ENCODE measurements at places on chromosomes 12 and 14.

DNA sequence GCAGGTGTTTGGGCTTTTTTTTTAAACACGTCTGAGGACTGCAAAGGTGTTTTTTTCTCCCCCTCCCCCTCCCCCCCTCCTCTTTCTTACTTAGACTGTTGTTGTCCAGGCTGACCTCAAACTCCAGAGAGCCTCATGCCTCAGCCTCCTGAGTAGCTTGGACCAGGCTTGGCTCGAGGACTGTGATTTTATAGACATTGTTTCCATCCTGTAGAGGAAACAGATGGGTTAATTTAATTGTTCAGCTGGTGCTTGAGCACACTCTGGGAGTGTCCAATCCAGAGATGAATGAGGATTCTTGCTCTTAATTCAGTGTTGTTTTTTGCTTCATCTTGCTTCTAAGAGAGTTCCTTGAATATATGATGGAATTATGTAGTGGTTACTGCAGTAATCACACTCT, 42.1 kb downstream of the RASSF3 start:
- peaks cover 5% of the 10 kb centered on the region for H3K36me3 ChIP-seq
- H3K4me1 ChIP-seq: peaks cover 21% of the 10 kb centered on the region
- H3K27me3 ChIP-seq: no peaks in the 10 kb centered on the region
- no peak for DNase-seq
- no peak overlapping the region for H3K27ac ChIP-seq
- no peak overlapping the region for H3K4me3 ChIP-seq

GRCh38 chr12:47350062-47350408, 270.3 kb upstream of the AMIGO2 start:
- H3K27me3 ChIP-seq: no peaks in the 10 kb centered on the region
- no peak overlapping the region for H3K27ac ChIP-seq
- H3K4me3 ChIP-seq: no peak overlapping the region
- H3K36me3 ChIP-seq: no peaks in the 10 kb centered on the region

GRCh38 chr12:51591016-51591901, at the start of gene SCN8A:
TSS of gene SCN8A (plus strand) at chr12:51591233. CDS start at chr12:51662818, 71,585 bp downstream.
- peak; percentile 61 for DNase-seq
- no peaks in the 10 kb centered on the region for H3K4me1 ChIP-seq
- peak within 1 kb of the TSS; percentile 93 for H3K4me3 ChIP-seq
- H3K36me3 ChIP-seq: no peaks in the 10 kb centered on the region
- H3K27ac ChIP-seq: peak within 1 kb of the TSS; percentile 7
- H3K27me3 ChIP-seq: no peaks in the 10 kb centered on the region

DNA sequence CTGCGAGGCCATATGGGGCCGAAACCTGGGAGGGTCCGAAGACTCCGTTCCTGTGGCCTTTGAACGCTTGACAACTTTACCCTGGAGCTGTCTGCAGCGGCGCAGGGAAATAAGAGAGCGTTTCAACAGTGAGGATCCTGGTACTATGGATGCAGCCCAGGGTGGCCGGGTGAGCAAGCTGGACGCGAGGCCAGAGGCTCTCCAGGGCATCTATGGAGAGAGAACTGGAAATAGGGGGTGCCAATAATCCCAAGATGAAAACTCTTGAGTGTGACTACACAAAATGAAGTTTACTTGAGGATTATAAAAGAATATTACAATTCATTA, 1.1 kb upstream of the ABCC9 start:
- peaks cover 37% of the 10 kb centered on the region for H3K27me3 ChIP-seq
- H3K36me3 ChIP-seq: no peaks in the 10 kb centered on the region
- H3K27ac ChIP-seq: no peak overlapping the region
- H3K4me3 ChIP-seq: no peak overlapping the region

DNA sequence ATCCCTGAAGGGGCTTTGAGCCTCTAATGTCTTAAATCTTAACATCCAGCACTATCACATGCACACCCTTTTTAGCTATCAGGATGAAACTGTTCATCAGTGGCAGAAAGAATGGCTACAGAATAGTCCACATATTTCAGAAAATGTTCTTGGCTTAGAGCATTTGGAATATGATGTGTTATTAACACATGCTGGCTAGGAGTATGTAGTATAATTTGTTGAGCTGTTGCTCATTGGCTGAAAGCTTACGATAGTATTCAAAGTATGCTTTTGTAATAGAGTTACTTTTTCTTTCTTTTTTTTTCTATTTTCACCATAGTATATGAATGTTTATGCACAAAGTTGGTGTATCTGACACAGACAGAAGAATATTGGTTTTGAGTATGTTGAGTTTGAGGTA, 55.1 kb downstream of the MNAT1 start:
- H3K4me1 ChIP-seq: peaks cover 10% of the 10 kb centered on the region
- H3K4me3 ChIP-seq: no peak overlapping the region
- no peaks in the 10 kb centered on the region for H3K27me3 ChIP-seq
- no peak overlapping the region for H3K27ac ChIP-seq

DNA sequence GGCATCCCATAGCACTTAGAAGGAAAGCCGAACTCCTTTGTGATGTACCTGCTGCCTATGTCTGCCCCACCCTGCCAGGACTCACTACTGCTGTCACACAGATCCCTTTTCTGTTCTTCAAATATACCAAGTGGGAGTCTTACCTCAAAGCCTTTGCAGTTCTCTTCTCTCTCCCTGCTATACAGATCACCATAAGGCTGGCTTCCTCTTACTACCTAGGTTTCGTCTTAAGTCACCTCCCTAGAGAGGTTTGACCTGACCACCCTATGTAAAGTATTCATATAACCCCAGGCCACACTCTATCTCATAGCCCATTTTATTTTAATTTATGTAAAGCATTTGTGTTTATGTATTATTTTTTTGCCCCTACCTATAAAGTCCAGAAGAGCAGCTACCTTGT, 117.6 kb downstream of the CRADD start:
- H3K4me3 ChIP-seq: no peak overlapping the region
- no peak for DNase-seq
- no peak overlapping the region for H3K27ac ChIP-seq
- no peaks in the 10 kb centered on the region for H3K36me3 ChIP-seq
- peaks cover 30% of the 10 kb centered on the region for H3K4me1 ChIP-seq

- H3K4me1 ChIP-seq: peaks cover 25% of the 10 kb centered on the region
- H3K27me3 ChIP-seq: no peaks in the 10 kb centered on the region
- H3K27ac ChIP-seq: peak overlapping the region; percentile 63
- DNase-seq: no peak
- H3K36me3 ChIP-seq: no peaks in the 10 kb centered on the region
Measured at GRCh38 chr12:75933101-75933500, 98.5 kb downstream of the PHLDA1 start.

DNA sequence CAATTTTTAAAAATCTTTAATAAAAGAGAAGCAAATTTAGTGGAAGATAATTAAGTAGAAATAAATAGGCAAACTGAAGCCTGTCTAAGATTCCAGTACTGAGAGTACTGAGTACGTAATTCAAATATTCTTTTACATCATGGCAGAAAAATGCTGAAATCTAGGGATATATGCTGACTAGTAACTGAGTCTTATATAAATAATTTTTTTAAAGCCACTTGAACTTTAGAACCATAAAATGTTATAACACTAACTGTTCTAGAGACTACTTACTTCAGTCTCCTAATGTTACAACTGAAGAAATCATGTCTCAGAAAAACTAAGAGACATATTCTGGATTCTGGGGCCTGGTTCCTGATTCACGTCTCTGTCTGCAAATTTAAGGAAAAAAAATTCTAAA, 230.6 kb upstream of the PLEKHG7 start:
- no peaks in the 10 kb centered on the region for H3K36me3 ChIP-seq
- H3K27ac ChIP-seq: no peak overlapping the region
- no peak overlapping the region for H3K4me3 ChIP-seq
- DNase-seq: no peak

DNA sequence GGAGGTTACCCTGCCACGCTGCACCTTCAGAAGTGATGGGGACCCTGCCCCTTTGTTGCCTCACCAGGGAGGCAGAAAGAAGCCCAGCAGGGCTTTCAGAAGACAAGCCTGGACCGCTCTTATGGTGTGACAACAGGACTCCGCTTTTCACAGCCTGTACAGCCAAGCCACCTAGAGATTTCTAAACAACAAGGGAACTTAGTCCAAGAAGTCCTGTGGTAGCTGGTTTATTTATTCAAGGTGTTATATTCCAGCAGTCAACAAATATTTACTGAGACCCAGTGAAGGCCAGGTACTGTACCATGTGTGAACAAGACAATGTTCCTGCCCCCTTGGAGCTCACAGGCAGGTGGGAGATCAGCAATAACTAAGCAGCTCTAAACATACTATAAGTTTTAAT, 4.0 kb upstream of the TMEM229B start:
- H3K27ac ChIP-seq: no peak overlapping the region
- DNase-seq: no peak

GRCh38 chr14:75242546-75243273, 35.9 kb upstream of the FOS start:
- H3K36me3 ChIP-seq: no peaks in the 10 kb centered on the region
- H3K4me3 ChIP-seq: no peak overlapping the region
- peak overlapping the region; percentile 78 for H3K27ac ChIP-seq
- peak; percentile 77 for DNase-seq
- H3K27me3 ChIP-seq: no peaks in the 10 kb centered on the region

GRCh38 chr12:19154686-19155085, 25.2 kb downstream of the PLEKHA5 start:
- no peaks in the 10 kb centered on the region for H3K36me3 ChIP-seq
- H3K27me3 ChIP-seq: no peaks in the 10 kb centered on the region
- H3K4me3 ChIP-seq: no peak overlapping the region
- no peaks in the 10 kb centered on the region for H3K4me1 ChIP-seq
- no peak overlapping the region for H3K27ac ChIP-seq

- no peaks in the 10 kb centered on the region for H3K4me1 ChIP-seq
- H3K36me3 ChIP-seq: peaks cover 5% of the 10 kb centered on the region
- no peak overlapping the region for H3K27ac ChIP-seq
- no peak for DNase-seq
Measured at GRCh38 chr12:49809381-49809905, 18.8 kb downstream of the NCKAP5L start.

GRCh38 chr12:9699898-9700605, 30.5 kb downstream of the CLEC2D start:
- no peak for DNase-seq
- H3K36me3 ChIP-seq: no peaks in the 10 kb centered on the region
- H3K27ac ChIP-seq: no peak overlapping the region
- no peaks in the 10 kb centered on the region for H3K4me1 ChIP-seq
- H3K4me3 ChIP-seq: no peak overlapping the region

- no peak for DNase-seq
- H3K4me1 ChIP-seq: peaks cover 30% of the 10 kb centered on the region
- H3K27ac ChIP-seq: peak overlapping the region; percentile 72
Measured at GRCh38 chr12:52539083-52539820, 13.7 kb downstream of the KRT71 start.

GRCh38 chr14:20668969-20669368, 15.4 kb upstream of the RNASE4 start:
- no peaks in the 10 kb centered on the region for H3K27me3 ChIP-seq
- no peak overlapping the region for H3K4me3 ChIP-seq

DNA sequence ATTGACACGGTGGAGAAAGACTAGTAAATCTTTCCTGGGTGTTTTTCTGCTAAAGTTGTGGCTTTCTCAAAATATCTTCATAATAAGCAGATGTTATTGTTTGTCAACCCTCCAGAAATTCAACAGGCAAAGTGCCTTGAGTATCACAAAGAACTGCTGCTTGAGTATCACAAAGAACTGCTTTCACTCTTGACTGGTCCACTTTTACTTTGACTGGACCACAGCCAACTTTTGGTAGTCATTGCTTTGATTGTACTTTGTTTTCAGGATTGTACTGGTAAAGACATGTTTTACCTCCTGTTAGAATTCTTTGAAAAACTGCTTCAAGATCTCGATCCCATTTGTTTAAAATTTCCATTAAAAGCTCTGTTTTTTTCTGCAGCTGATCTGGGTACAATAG, 62.6 kb downstream of the PDZRN4 start:
- no peaks in the 10 kb centered on the region for H3K27me3 ChIP-seq
- no peaks in the 10 kb centered on the region for H3K36me3 ChIP-seq
- H3K27ac ChIP-seq: no peak overlapping the region
- H3K4me1 ChIP-seq: no peaks in the 10 kb centered on the region

GRCh38 chr12:76720068-76720467, 43.8 kb upstream of the ZDHHC17 start:
- H3K36me3 ChIP-seq: no peaks in the 10 kb centered on the region
- DNase-seq: no peak
- peaks cover 17% of the 10 kb centered on the region for H3K4me1 ChIP-seq
- no peaks in the 10 kb centered on the region for H3K27me3 ChIP-seq
- peak overlapping the region; percentile 92 for H3K27ac ChIP-seq

DNA sequence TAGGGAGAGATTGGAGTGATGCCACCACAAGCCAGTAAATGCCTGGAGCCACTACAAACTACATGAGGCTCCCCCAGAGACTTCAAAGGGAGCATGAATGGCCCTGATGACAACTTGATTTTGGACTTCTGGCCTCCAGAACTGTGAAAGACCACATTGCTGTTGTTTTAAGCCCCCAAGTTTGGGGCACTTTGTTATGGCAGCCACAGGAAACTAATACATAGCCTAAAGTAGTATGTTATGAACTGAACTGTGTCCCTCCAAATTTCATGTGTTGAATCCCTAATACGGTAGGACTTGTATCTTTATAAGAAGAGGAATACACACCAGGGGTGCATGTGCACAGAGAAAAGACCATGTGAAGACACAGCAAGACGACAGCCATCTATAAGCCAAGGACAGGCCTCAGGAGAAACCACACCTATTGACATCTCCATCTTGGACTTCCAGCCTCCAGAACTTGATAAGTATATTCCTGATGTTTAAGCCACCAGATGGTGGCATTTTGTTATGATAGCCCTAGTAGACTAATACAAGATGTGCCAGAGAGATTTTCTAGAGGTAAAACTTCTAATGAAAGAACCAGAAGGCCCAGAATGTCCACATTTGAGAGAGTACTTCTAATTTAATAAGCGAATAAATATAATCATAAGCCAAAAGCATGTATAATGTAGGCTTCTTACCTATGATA, 127.1 kb upstream of the BMP4 start:
- no peaks in the 10 kb centered on the region for H3K27me3 ChIP-seq
- no peaks in the 10 kb centered on the region for H3K36me3 ChIP-seq
- DNase-seq: no peak
- H3K4me1 ChIP-seq: no peaks in the 10 kb centered on the region
- H3K27ac ChIP-seq: no peak overlapping the region

DNA sequence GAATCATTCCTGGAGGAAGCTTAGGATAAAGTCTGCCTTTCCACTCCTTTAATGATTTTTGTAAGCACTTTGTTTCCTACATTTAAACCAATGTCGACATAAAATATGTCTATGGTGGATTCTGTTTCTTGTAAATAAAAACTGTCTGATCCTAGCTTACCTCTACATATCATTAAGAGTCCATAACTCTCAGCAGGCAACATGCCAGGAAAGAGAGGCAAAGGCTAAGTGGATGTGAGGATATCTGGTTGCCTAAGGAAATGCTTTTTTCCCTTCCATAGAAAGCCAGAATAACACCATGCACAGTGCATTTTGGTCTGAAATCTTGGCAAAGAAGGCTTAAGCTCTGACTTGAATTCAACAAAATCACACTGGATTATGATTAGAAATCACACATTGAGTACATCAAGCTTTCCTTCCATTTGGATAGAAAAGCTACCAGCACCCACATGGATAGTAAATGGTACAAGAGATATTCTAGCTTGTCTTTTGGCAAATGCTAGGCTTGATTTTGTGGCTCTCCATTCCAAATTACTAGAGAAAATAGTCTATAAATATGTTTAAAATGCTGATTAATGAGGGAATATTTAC, 57.0 kb upstream of the CNTN1 start:
- H3K4me1 ChIP-seq: no peaks in the 10 kb centered on the region
- DNase-seq: no peak
- no peak overlapping the region for H3K27ac ChIP-seq
- no peaks in the 10 kb centered on the region for H3K27me3 ChIP-seq
- H3K4me3 ChIP-seq: no peak overlapping the region
